NB4 (cell line): ENCODE measurements at places on chromosomes 2 and 18.

- no peak for DNase-seq
Measured at GRCh38 chr18:23274638-23275482, 139.6 kb downstream of the CABLES1 start.

DNA sequence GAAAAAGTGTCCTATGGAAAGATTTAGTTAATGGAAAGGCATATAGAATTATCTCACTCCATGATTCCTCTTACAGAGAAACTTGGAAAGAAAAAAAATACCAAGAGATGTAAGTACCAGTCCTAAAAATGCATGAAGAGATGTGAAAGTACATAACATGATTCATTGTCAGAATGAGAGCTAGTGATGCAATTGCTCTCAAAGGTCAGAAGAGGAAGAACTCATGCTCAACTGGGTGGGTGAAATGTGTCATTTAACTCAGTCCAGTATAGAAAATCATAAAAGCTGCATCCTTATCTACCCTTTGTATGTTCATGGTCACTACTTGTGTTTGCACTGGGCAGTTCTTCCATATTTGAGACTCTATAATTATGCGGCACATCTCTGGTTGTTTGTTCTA, 300.0 kb upstream of the PIK3C3 start:
- DNase-seq: peak; percentile 9

- DNase-seq: no peak
Measured at GRCh38 chr2:151973901-151974199, 125.0 kb downstream of the CACNB4 start.

DNA sequence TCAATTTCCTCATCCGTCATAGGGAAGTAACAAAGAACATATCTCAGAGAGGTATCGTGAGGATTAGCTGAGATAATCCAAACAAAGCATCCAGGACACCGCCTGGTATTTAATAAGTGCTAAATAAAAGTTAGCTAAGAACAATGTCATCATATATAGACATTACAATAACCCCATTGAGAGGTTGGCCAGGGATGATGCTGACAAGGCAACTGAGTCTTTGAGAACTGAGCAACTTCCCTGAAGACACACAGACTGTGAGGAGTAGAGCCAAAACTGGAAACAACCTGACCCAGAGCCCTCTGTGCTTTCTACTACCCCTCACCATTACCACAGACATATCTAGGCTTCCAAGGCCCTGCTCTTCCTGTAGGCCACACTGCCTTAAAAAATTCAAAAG, 1.6 kb upstream of the DCTN1 start:
- no peak for DNase-seq

GRCh38 chr2:150468350-150468960, 19.0 kb downstream of the RND3 start:
- DNase-seq: no peak

GRCh38 chr2:142813830-142814829, 63.3 kb upstream of the KYNU start:
- no peak for DNase-seq

GRCh38 chr18:59705145-59705544, 7.9 kb upstream of the CCBE1 start:
- DNase-seq: no peak

- DNase-seq: no peak
Measured at GRCh38 chr2:62423235-62423634, 82.8 kb downstream of the TMEM17 start.

DNA sequence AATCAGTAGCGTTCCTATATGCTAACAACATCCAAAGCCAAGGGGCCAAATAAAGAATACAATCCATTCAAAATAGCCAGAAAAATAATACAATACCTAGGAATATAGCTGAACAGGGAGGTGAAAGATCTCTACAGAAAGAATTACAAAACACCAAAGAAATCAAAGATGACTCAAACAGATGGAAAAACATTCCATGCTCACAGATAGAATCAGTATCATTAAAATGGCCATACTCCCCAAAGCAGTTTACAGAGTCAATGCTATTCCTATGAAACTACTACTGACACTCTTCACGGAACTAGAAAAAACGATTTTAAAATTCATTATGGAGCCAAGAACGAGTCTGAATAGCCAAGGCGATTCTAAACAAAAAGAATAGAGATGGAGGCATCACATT, 57.4 kb downstream of the CCBE1 start:
- no peak for DNase-seq

GRCh38 chr18:44036501-44036900, 644.2 kb upstream of the SETBP1 start:
- no peak for DNase-seq

DNA sequence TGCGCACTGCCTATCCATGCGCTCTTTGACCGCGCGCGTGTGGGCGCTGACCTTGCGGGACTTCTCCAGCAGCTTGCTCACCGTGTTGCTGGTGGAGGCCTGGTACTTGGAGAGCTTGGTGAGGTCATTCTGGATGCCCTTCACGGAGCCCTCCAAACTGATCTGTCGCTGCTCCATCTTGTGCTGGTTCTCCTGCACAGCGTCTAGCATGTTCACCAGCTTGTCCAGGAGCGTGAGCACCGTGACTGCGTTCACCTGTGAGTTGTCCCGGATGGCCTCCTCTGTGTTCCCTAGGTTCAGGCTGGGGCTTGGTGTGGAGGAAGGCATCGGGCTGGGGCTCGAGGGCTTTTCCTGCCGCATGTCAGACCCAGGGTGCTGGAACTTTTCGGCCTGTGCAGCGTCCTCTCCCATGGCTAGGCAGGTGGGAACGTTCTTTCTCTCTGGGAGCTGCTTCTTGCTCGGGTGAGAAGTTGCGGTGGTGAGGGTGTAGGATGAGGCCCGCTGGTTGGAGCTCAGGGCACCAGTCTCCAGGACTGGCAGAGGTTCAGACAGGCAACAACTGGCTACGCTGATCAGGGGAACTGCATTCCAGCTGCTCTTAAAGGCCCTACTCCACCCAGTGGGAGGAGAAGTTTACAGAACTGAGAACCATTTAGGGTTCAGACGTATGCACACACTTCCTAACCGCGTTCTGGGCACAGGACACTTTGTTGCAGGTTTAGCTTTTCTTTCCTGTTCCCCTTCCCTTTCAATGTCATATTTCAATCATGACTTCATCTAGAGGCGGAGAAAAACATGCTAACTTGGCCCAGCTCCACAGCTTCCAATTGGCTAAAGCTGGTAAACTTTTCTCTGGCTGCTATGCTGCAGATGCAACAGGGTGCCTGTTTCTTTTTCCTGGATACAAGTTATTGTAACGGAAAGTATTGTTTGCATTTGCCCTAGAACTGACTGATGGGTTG, at the start of gene CAVIN2:
TSS of gene CAVIN2 (minus strand) at position 574 of the 962 bp plus-strand sequence. CDS start at position 411, 163 bp downstream.
- no peak for DNase-seq

DNA sequence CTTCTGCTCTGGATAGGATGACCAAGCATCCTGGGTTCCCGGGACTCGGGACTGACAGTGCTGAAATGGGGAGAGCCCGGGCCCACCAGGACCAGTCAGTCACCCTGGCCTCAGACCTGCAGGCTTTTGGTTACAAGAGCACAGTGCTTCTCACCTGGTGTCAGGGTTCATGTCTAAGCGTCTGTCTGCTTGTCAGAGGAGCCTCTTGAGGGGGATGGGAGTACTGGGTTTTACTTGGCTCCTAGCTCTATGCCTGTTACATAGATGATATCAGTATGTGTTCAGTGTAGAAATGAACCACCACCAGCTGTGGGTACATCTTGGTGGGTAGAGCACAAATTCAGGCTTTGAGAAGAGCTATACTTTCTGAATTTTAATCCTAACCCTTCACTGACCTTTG, 29.9 kb downstream of the PCARE start:
- no peak for DNase-seq

- peak; percentile 4 for DNase-seq
Measured at GRCh38 chr18:52422985-52423601, 83.1 kb downstream of the DCC start.

DNA sequence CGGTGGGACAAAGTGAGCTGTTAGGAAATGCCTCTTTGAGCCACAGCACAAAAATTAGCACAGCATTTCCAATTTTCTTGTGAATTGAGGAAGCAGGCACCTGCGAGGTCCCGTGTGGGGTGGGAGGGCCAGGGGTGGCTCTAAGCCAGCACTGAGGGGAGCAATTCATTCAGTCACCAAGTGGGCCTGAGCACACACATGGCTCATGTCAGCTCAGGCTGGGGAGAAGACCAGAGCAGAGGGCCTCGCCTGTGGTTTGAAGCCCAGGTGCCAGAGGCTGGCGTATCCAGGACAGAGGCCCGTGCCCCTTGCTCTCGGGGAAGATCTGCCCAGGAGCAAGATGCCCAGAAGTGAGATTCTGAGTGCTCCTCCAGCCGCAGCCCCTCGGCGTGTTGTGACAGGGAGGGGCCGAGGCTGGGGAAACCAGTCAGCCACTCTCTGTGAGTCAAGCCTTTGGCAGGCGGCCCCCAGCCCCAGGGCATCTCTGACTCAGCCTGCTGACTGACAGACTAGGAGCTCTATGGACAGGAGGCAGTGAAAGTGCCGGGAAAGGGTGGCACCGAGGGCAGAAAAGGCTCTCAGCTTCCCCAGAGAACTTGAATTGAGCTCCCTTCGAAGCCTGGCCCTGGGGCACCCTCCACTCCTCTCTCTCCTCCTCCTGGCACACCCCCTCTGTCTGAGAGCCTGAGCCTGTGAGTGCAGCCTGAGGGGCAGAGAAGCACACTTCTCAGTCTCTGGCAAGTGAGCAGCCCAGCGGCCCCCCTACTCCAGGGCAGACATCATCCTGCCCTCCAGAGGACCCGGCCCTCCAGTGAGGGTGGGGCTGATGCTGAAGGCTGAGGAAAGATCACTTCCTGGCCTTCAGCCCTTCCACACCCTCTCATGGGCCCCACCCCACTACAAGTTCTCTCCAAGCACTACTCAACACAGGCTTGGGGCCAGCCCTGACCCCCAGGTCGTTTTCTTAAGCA, 32.3 kb downstream of the CYP26B1 start:
- no peak for DNase-seq

GRCh38 chr18:61402726-61403125, 69.5 kb downstream of the CDH20 start:
- DNase-seq: no peak

- no peak for DNase-seq
Measured at GRCh38 chr18:64208516-64208915, 59.6 kb upstream of the LINC00305 start.

- no peak for DNase-seq
Measured at GRCh38 chr18:49738721-49739120, 74.6 kb downstream of the ACAA2 start.

DNA sequence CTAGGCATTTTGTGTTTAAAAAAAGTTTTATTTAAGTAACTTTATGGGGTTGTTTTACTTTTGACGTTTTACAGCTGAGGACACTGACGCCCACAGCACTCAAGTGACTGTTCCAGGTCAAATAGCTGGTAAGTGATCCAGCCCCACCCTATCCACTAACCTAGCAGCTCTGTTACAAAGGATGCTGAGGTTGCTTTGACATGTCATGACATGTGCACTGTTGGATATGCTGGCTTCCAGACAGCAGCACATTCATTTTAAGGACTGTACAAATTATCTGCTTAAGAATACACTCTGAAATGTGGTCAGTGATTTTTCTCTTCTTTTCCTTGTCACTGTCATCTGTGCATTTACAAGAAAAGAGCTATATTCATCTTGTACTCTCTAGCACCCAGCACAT, 417.5 kb downstream of the ZEB2 start:
- DNase-seq: no peak

- DNase-seq: no peak
Measured at GRCh38 chr2:209501579-209501978, 77.7 kb downstream of the MAP2 start.

DNA sequence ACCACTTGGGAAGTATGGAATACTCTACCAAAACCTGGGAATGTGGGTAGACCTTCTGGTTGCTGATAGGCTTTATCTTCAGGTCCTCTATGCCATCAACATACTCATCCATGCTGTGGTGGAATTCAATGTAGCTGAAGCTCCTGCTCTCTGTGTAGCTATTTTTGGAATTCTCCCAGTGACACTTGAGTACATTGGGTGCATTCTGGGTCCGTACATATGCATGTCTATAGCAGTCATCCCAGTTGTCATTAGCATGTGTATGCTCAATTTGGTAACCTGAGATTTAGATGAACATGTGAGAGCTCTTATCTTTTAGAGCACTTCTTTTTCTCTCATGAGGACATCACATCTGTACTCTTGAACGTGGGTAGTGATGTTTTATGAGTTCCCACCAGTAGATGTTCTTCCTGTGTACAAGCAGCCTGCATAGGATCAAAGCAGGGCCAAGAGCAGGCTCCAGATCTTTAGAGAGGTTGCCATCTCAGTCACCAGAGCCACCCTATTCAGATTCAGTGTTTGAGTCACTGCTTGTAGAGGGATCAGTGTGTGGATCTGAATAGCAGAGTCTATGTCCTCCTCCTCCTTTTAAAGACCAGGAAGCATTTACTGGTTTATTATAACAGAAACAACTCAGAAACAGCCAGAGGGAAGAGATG, 65.9 kb downstream of the MGAT5 start:
- peak; percentile 30 for DNase-seq

- DNase-seq: no peak
Measured at GRCh38 chr2:28413899-28414295, 21.2 kb downstream of the FOSL2 start.
